ENCODE measurements at places on chromosomes 12 and 14. TPM values are rescaled to one million over a fixed set of nuclear protein-coding genes. Genes with fewer than 3 reads are reported as not detected.
A peak's percentile ranks its signal among the peaks of the same experiment; 100 is the strongest.

PIWIL1 gene
- not detected for total RNA-seq

OTX2 gene
- not detected for total RNA-seq

CD163L1 gene
- total RNA-seq = not detected

KRT75 gene
- total RNA-seq = not detected

SDR9C7 gene
- total RNA-seq = not detected

IGF1 gene
- total RNA-seq = 0.05 TPM

SYT10 gene
- total RNA-seq = not detected

FOXN4 gene
- not detected for total RNA-seq

RNF212B gene
- total RNA-seq = not detected

GRCh38 chr14:56423544-56423943 is 156.1 kb upstream of the TMEM260 start:
- no peaks in the 10 kb centered on the region for H3K4me1 ChIP-seq
- H3K36me3 ChIP-seq = no peaks in the 10 kb centered on the region
- no peak for DNase-seq
- H3K27me3 ChIP-seq = peaks cover 20% of the 10 kb centered on the region
- H3K27ac ChIP-seq = no peak overlapping the region

- no peaks in the 10 kb centered on the region for H3K36me3 ChIP-seq
- H3K4me1 ChIP-seq = no peaks in the 10 kb centered on the region
- H3K27ac ChIP-seq = no peak overlapping the region
- no peaks in the 10 kb centered on the region for H3K27me3 ChIP-seq
Measured at GRCh38 chr12:87270919-87271318, 758.3 kb downstream of the C12orf50 start.

DNA sequence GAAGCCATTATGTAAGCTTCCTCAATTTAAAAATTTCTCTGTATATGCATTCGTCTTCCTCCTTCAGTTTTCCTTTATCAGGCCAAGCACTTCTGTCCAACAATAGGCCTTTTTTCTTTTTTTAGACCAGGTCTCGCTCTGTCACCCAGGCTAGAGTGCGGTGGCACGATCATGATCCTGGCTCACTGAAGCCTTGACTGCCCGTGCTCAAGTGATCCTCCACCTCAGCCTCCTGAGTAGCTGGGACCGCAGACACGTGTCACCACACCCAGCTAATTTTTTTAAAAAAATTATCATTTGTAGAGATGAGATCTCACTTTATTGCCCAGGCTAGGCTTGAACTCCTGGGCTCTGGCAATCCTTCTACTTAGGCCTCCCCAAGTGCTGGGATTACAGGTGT is 25.8 kb downstream of the TAOK3 start:
- peak overlapping the region; percentile 6 for H3K27ac ChIP-seq
- H3K27me3 ChIP-seq = no peaks in the 10 kb centered on the region
- peaks cover 39% of the 10 kb centered on the region for H3K4me1 ChIP-seq

DNA sequence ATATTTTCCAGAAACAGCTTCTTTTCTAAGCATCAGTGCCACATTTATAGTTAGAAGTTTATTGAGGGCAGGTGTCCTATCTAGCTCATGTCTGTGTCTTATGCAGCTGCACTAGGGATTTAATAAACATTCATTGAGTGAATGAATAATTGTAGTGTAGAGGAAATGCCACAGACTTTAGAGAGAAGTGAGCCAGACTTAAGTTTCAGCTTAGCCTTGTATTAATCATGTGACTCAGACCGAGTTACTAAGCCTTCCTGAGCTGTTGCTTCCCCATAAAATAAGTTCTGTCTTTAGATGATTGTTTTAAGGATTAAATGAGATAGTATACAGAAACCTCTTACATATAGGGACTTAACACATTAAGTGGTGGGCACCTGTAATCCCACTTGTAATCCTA is 236.1 kb upstream of the DDHD1 start:
- H3K4me1 ChIP-seq = no peaks in the 10 kb centered on the region
- no peak for DNase-seq
- H3K27ac ChIP-seq = no peak overlapping the region
- H3K4me3 ChIP-seq = no peak overlapping the region
- peaks cover 7% of the 10 kb centered on the region for H3K36me3 ChIP-seq
- peaks cover 2% of the 10 kb centered on the region for H3K27me3 ChIP-seq

- H3K27ac ChIP-seq = no peak overlapping the region
- no peak overlapping the region for H3K4me3 ChIP-seq
- peaks cover 14% of the 10 kb centered on the region for H3K27me3 ChIP-seq
- no peaks in the 10 kb centered on the region for H3K36me3 ChIP-seq
Measured at GRCh38 chr12:69430942-69431590, 39.1 kb upstream of the FRS2 start.

- no peaks in the 10 kb centered on the region for H3K27me3 ChIP-seq
- peaks cover 14% of the 10 kb centered on the region for H3K4me1 ChIP-seq
- no peak for DNase-seq
- no peak overlapping the region for H3K27ac ChIP-seq
Measured at GRCh38 chr12:113322343-113322742, 12.6 kb downstream of the SLC8B1 start.

- H3K4me1 ChIP-seq = no peaks in the 10 kb centered on the region
- no peak overlapping the region for H3K4me3 ChIP-seq
- peak overlapping the region; percentile 39 for H3K27ac ChIP-seq
- H3K36me3 ChIP-seq = no peaks in the 10 kb centered on the region
Measured at GRCh38 chr12:42104087-42104486, 40.6 kb downstream of the GXYLT1 start.

GRCh38 chr12:46439793-46440511 is 67.4 kb upstream of the SLC38A2 start:
- no peaks in the 10 kb centered on the region for H3K36me3 ChIP-seq
- no peak for DNase-seq
- H3K27me3 ChIP-seq = no peaks in the 10 kb centered on the region
- H3K4me3 ChIP-seq = no peak overlapping the region
- H3K4me1 ChIP-seq = peaks cover 2% of the 10 kb centered on the region
- H3K27ac ChIP-seq = no peak overlapping the region

DNA sequence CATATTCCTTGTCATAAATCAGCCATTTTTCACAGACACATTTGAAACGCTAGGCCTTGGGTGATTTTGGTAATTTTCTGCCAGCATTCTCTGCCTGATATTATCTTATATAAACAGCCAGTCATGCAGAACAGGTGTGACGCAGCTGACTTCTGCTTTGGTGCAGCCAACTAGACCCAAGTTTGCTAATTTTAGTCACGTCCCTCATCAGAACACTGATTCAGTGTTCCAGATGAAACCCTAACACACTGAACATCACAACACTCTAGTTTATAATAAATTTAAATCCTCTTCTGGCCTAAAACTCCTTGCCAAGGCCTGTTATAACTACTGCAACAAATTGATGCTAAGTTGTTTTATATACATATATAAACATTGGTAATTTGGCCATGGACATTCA is 386.1 kb downstream of the SEC23A start:
- no peak overlapping the region for H3K4me3 ChIP-seq
- H3K27ac ChIP-seq = no peak overlapping the region
- peaks cover 5% of the 10 kb centered on the region for H3K36me3 ChIP-seq
- DNase-seq = no peak
- H3K4me1 ChIP-seq = no peaks in the 10 kb centered on the region
- no peaks in the 10 kb centered on the region for H3K27me3 ChIP-seq

GRCh38 chr12:104115587-104115975 is 22.4 kb downstream of the NFYB start:
- H3K27me3 ChIP-seq = no peaks in the 10 kb centered on the region
- peak overlapping the region; percentile 47 for H3K27ac ChIP-seq
- H3K36me3 ChIP-seq = peaks cover 5% of the 10 kb centered on the region
- no peak for DNase-seq
- peaks cover 5% of the 10 kb centered on the region for H3K4me1 ChIP-seq

GRCh38 chr12:108789546-108789945 is 58.2 kb upstream of the CORO1C start:
- H3K27me3 ChIP-seq = no peaks in the 10 kb centered on the region
- H3K4me1 ChIP-seq = peaks cover 5% of the 10 kb centered on the region
- peak; percentile 13 for DNase-seq
- peaks cover 4% of the 10 kb centered on the region for H3K36me3 ChIP-seq

DNA sequence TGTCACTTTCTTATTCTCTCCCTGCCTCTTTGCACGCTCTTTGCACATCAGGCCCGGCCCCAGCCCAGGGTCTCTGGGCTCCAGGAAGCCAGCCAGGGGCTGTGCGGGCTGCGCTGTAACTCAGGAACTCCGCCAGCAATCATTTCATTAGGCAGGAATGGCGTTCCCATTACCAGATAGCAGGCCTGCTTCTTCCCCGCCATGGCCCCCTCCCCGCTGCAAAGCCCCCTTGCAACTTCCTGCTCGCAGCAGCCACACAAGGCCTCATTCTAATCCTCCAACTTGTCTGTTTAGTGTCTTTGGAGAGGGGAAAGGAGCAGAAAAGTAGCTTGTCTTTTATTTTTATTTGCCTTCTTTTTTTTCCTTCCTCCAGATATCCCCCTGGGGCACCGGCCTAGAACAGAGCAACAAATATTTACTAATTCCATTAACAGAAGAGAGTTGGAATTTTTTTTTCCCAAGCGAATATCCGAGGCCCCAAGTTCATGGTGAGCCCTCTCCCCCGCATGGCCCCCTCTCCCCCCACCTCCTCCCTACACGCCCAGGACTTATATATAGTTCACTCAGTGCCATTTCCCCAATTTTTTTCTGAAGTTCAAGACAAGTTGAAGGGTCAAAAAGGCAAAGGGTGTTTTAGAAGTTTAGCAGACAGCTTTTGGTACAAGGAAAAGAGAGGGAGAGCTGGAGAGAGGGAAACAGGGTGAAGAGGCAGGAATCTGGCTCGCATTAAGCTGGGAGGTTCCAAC is 329.4 kb upstream of the TBX3 start:
- H3K36me3 ChIP-seq = peaks cover 6% of the 10 kb centered on the region
- H3K27me3 ChIP-seq = no peaks in the 10 kb centered on the region

- no peaks in the 10 kb centered on the region for H3K27me3 ChIP-seq
- H3K27ac ChIP-seq = no peak overlapping the region
- DNase-seq = no peak
- H3K4me3 ChIP-seq = no peak overlapping the region
Measured at GRCh38 chr12:130468700-130469245, 131.1 kb downstream of the PIWIL1 start.

DNA sequence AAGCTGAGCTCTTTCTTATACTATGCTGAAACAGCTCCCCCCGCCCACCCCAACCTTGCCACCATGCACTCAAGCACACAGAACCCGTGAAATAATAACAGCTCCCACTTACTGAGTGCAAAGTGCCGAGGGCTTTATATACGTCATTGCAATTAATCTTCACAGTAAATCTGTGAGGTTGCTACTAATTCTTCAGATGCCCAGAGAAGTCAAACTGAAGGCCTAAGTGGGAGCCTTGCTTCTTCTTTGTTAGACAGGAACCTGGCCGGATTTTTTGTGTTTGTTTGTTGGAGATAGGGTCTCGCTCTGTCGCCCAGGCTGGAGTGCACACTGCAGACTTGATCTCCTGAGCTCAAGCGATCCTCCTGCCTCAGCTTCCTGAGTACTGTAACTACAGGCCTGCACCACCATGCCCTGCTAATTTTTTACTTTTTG is 34.0 kb downstream of the VCPKMT start:
- peak overlapping the region; percentile 93 for H3K27ac ChIP-seq
- H3K4me1 ChIP-seq = peaks cover 65% of the 10 kb centered on the region
- peaks cover 4% of the 10 kb centered on the region for H3K36me3 ChIP-seq
- H3K4me3 ChIP-seq = peak overlapping the region; percentile 63
- no peak for DNase-seq

DNA sequence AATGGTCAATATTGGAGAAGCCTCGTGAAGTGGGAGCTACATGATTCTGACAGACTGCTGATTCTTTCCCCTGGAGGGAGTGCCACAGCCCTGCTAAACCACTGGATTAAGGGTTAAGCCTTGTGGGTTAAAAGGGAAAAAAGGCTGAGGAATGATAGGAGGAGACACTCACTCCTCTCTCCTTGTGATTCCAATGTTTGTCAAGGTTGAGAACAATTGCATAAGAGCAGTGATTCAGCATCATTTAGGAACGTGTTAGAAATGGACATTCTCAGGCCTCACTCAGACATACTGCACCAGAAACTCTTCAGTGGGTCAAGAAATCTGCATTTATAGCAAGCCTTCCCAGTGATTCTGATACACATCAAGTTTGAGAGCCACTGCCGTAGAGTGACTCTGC is 87.8 kb upstream of the GZMB start:
- no peak overlapping the region for H3K4me3 ChIP-seq
- no peaks in the 10 kb centered on the region for H3K4me1 ChIP-seq
- peaks cover 6% of the 10 kb centered on the region for H3K27me3 ChIP-seq
- DNase-seq = no peak
- no peak overlapping the region for H3K27ac ChIP-seq

GRCh38 chr12:111174251-111174960 is 194.5 kb downstream of the PHETA1 start:
- H3K4me1 ChIP-seq = no peaks in the 10 kb centered on the region
- H3K4me3 ChIP-seq = no peak overlapping the region
- H3K27ac ChIP-seq = no peak overlapping the region
- H3K27me3 ChIP-seq = peaks cover 21% of the 10 kb centered on the region
- no peaks in the 10 kb centered on the region for H3K36me3 ChIP-seq

DNA sequence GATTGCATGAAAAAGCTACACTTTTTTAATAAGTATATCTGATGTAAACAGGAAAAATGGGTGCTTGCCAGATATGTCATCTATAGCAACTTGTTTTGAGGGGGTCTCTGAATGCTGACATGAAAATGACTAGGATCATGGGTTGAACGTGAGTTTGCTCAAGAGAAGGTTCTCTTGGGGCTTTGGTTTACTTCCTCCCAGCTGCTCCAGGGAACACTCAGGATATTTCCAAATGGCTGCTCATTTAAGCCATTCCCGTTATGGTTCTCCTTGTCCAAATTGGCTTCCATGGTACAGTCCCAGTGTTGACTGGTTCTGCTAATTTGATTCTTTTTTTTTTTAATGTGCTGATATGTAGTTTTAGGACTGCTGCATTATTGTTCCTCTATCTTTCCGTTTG is 118.3 kb downstream of the ETV6 start:
- peak overlapping the region; percentile 92 for H3K27ac ChIP-seq
- peaks cover 68% of the 10 kb centered on the region for H3K4me1 ChIP-seq
- no peak for DNase-seq
- H3K27me3 ChIP-seq = no peaks in the 10 kb centered on the region
- H3K4me3 ChIP-seq = no peak overlapping the region

GRCh38 chr12:77947746-77948145 is 117.1 kb downstream of the NAV3 start:
- no peak overlapping the region for H3K4me3 ChIP-seq
- no peak overlapping the region for H3K27ac ChIP-seq
- H3K27me3 ChIP-seq = no peaks in the 10 kb centered on the region
- H3K4me1 ChIP-seq = no peaks in the 10 kb centered on the region
- DNase-seq = no peak
- H3K36me3 ChIP-seq = no peaks in the 10 kb centered on the region

DNA sequence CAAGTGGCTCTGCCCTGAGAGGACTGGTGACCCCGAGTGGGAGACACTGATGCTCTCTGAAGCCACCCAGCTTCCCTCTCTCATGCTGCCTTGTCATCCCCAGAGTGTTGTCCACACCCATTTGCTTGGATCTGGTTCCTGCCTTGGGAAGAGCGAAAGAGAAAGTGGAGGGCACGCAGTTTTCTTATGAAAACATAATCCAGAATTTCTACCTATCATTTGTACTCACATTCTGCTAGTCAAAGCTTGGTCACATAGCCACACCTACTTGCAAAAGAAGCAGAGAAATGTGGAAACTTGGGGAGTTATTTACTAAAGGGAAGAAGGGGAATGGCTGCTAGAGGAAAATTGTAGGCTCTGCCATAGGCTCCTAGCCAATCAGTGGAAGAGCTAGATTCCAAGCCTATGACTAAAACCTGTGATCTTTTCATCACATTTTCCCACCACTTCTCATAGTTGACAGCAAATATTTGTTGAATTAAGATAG is 326.3 kb downstream of the ZFP36L1 start:
- DNase-seq = no peak
- peaks cover 32% of the 10 kb centered on the region for H3K4me1 ChIP-seq
- no peak overlapping the region for H3K4me3 ChIP-seq

Measured in natural killer cell treated with Interleukin-12 subunit alpha and Interleukin-12 subunit beta and Interleukin-15 and Interleukin-18, amount 100 ng/mL, for 72 hours (primary cell).